ENCODE measurements at places on chromosomes 11 and 22.
A peak's percentile ranks its signal among the peaks of the same experiment; 100 is the strongest.

DNA sequence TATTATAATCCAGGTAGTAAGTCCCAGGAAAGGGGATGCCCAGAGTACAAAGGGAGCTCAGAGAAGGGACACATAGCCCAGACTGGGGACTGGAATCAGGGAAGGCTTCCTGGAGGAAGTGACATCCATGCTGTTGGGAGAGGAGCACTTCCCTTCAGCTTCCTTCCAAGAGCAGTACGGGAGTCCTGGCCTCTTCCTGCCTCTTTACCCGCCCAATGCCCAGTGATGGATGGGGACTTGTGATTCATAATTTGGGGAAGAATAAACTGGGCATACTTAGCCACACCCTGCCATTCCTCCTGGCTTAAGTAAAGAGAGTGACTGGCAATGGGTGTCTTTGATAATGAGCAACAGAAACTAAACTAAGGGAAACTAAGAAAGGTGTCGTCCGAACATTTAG is 11.5 kb downstream of the C11orf91 start:
- no peak for DNase-seq

GRCh38 chr11:116602637-116602942 is 170.2 kb downstream of the BUD13 start:
- peak; percentile 10 for DNase-seq

DNA sequence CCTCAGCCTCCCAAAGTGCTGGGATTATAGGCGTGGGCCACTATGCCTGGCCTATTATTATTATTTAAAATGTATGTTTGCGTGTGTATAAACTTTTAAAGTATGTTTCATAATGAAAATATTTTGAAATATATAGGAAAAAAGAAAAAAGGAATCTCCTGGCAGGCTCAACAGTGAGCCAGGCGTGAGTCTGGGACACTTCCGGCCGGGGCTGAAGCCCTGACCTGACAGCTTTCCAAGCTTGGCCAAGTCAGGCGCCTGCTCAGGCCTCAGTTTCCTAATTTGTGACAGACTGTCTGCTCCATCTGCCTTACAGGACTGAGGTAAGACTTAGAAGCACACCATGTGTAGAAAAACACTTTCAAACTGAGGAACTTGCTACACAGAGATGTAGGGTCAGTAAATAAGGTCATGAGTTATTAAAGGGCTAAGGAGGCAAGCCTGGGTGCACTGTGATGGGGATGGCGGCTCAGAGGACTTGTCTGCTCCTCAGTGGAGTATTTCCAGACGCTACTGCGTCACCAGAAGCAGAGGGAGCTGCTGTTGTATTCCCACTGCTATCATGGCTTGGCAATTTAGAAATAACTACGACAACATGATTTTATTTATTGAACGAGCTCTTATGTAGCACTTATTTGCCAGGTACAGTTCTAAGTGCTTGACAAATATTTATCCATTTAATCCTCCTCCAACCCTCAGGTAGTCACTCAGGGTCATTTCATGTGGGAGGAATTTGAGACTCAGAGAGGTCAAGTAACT is 100.1 kb downstream of the PRR5L start:
- DNase-seq, result no peak

GRCh38 chr11:57315491-57315890 is 9.3 kb downstream of the TNKS1BP1 start:
- DNase-seq, result no peak

All from upper lobe of left lung (tissue), 6 donors.